ENCODE measurements at places on chromosomes 4 and X. TPM values are rescaled to one million over a fixed set of nuclear protein-coding genes. Genes with fewer than 3 reads are reported as not detected.

NEK1 gene
- total RNA-seq, result 13.3 TPM

- DNase-seq, result no peak
Observed at GRCh38 chr4:56250776-56251175, 136.5 kb downstream of the AASDH start.

AMOT gene
- total RNA-seq, result 7.7 TPM

- no peak for DNase-seq
Observed at GRCh38 chr4:54005475-54005874, 58.9 kb downstream of the CHIC2 start.

DNA sequence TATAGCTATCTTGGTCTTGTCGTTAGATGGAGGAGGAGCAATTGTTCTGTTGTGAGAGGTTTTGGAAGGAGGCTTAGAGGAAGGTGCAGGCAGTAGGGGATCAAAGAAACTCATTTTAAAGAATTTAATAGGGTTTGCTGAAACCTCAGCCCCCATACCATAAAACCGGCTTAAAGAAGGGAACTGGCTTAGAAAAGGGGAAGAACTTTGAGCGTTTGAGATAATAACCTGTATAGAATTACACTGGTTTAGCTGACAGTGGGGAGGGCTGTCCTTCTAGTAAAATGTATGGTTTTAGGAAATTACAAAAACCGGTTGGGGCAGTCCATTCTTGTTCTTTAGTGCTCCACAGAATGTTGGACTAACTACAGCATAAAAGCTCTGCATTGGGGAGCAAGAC, 128.1 kb downstream of the KDM6A start:
- no peak for DNase-seq

DNA sequence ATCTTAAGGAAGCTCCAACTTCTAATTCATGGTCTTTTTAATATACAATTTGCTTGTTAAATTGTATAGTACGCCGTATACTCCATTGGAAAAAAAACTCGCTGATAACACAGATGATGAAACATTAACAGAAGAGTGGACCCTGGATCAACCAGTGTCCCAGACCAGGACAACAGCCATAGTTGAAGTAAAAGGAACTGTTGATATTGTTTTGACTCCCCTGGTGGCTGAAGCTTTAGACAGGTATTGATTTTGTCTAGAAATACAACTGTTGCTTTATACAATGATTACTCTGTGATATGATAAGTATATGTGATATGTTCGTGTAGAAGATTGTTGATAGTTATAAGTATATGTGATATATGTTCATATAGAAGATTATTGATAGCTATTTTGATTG, 91.7 kb downstream of the BLTP1 start:
- no peak for DNase-seq

CENPVL1 gene
- not detected for total RNA-seq

PDZD4 gene
- 0.30 TPM for total RNA-seq

DNA sequence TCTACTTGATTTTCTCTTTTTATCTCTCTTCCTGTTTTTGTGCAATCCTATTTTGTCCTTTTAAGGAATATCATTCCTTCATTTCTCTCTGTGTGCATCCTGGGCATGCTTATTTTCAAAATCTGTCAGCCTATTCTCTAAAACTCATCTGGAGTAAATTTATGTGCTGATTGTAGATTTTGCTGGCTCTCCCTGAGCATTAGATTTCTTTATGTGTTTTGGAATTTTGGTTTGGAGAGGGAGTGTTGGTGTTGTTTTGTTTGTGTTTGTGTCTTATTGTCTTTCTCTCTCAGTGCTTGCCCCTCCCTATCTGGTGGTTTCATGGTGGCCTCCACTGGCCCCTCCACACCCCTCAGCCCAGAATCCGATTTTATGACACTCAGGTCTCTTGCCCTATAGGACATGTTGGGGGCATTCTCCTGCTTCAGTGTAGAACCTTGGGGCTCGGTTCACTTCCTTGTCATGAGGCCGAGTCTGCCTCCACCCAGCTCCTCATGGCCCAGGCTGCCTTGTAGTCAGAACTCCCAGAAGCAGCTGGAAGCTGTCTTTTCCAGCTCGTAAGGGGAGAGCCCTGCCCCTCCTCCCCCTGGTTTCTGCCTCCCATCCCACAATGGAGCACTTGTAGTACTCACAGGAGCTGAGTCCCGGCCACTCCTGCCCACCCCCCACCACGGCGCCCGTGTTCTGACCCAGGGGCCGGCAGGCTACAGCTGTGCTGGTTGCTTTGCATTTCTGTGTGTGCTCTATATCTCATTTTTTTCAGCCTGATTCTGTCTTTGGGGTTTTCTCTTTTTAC, 24.5 kb upstream of the PJA1 start:
- no peak for DNase-seq

GRCh38 chr4:106762666-106763443, 273.3 kb downstream of the DKK2 start:
- no peak for DNase-seq

- DNase-seq, result no peak
Observed at GRCh38 chrX:101383679-101384205, 2.2 kb downstream of the BTK start.

- peak; percentile 57 for DNase-seq
Observed at GRCh38 chrX:49840679-49841078, 11.6 kb downstream of the PAGE4 start.

STATH gene
- not detected for total RNA-seq

DNA sequence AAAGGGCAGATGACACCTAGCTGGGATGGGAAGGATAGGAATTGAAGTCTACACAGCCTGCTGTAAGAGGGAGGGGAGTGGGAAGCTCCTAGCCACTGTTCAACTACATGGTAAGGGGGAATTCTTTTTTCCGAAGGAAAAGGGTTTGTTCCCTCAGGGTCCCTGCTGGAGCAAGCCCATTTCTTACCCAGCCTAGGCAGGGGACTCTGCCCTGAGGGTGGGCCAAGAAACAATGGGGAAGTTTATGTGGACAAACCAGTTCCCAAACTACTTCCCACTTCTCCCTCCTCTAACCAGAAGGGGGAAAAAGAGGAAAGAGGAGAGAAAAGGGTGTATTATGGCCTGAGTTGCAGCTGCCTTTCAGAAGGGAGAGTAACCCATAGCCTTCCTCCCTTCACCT, 13.5 kb upstream of the VSIG4 start:
- DNase-seq, result no peak

SLC9A7 gene
- total RNA-seq, result 18.6 TPM

TBC1D1 gene
- total RNA-seq, result 82.7 TPM

USP26 gene
- total RNA-seq, result not detected

GJB1 gene
- total RNA-seq, result not detected

DDIT4L gene
- total RNA-seq, result 7.0 TPM

MFAP3L gene
- 8.4 TPM for total RNA-seq

GRCh38 chrX:118963159-118963558, 11.3 kb upstream of the LONRF3 start:
- DNase-seq, result no peak

DNA sequence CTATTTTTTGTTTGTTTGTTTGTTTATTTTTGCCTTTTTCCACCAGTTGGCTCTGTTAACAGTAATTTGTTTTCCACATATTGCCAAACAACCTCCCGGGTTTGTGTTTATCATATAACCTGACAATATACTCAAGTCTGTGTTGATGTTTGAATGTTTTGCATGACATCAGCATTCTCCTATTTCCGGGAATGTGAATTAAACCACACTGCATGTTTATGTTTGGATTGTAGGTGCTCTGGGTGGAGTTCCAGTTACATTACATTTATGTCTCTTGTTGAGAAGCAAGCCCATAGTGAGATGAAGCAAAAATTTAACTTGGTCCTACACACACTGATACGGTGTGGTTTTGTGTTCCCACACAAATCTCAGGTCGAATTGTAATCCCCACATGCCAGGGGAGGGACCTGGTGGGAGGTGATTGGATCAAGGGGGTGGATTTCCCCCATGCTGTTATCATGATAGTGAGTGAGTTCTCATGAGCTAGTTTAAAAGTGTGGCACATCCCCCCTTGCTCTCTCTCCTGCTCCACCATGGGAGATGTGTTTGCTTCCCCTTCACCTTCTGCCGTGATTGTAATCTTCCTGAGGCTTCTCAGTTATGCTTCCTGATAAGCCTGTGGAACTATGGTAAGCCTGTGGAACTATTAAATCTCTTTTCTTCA, 54.4 kb upstream of the CLNK start:
- DNase-seq, result no peak

- DNase-seq, result no peak
Observed at GRCh38 chr4:148442832-148443511, 758 bp upstream of the NR3C2 start.

GRCh38 chr4:3358656-3359055, 65.8 kb downstream of the RGS12 start:
- no peak for DNase-seq

SPRY1 gene
- total RNA-seq, result 4.8 TPM

- no peak for DNase-seq
Observed at GRCh38 chr4:42398871-42399331, 1.6 kb downstream of the SHISA3 start.

SPANXA2 gene
- not detected for total RNA-seq

DNA sequence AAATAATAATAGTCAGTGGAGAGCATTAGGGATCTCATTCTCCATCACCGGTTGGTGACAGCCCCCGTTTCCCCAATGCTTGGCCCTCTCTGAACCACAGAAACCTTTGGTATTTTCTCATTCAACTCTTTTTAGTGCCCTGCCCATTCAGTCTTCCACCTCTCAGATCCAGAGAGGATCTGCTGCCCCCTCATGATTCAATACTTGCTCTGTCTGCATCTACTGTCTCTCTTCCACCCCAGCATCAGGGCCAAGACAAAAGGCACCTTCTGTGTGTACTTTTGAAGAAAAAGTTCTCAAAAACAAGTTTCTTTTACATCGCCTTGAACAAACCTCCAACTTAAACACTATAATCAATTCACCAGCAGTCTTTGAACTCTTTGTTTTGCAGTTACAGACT, 19.3 kb downstream of the CLTRN start:
- DNase-seq, result no peak

DNA sequence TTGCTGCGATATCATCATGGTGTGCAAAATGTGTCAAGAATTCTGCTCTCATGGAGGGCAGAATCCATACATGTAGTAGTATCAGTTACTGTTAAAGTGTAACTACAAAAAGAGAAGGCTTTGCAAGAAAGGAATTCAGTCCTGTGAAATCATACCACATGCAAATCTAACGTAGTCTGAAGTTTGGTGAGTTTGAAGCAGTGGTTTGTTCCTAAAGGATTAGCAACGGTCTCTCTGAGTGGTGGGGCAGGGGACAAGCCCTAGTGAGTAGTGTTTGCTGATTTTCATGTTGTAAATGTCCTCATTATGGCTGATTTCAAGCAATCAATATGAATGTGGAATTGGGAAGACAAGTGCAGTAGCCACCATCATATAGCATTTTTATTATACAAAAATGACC, 47.1 kb upstream of the CLNK start:
- no peak for DNase-seq

GRCh38 chr4:86280246-86280645, 79.6 kb downstream of the MAPK10 start:
- no peak for DNase-seq

CTAG2 gene
- not detected for total RNA-seq

GRCh38 chr4:82780752-82781231, 17.8 kb downstream of the SCD5 start:
- no peak for DNase-seq

ALAS2 gene
- total RNA-seq, result not detected

- DNase-seq, result no peak
Observed at GRCh38 chrX:12403474-12404082, 265.3 kb downstream of the FRMPD4 start.

CHRDL1 gene
- 0.05 TPM for total RNA-seq

DNA sequence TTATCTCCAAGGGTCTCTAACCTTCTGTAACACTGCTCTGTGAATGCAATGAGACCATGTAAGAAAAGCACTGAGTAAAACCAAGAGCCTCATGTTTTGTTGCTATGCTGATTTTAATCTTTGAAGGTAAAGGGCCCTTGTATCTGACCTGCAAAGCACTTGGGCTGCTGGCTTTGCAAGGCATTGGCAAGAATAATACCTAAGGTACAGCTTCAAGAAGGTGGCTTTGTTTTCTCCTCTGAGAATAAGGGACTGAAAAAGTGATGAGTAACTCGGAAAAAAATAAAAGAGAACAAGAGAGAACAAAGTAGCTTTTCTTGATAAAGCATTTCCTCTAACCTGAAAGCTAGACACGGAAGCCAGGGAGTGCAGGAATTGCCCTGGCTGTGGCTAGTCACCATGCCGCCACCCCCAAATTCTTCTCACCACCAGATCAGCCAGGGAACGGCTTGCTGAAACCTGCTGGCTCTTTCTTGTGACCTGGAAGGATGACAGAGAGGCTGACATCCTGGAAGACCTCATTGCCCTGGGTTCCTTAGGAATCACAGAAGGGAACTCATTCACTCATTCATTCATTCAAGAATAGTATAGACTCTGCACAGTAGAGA, 41.8 kb upstream of the HS3ST1 start:
- DNase-seq, result no peak

DNA sequence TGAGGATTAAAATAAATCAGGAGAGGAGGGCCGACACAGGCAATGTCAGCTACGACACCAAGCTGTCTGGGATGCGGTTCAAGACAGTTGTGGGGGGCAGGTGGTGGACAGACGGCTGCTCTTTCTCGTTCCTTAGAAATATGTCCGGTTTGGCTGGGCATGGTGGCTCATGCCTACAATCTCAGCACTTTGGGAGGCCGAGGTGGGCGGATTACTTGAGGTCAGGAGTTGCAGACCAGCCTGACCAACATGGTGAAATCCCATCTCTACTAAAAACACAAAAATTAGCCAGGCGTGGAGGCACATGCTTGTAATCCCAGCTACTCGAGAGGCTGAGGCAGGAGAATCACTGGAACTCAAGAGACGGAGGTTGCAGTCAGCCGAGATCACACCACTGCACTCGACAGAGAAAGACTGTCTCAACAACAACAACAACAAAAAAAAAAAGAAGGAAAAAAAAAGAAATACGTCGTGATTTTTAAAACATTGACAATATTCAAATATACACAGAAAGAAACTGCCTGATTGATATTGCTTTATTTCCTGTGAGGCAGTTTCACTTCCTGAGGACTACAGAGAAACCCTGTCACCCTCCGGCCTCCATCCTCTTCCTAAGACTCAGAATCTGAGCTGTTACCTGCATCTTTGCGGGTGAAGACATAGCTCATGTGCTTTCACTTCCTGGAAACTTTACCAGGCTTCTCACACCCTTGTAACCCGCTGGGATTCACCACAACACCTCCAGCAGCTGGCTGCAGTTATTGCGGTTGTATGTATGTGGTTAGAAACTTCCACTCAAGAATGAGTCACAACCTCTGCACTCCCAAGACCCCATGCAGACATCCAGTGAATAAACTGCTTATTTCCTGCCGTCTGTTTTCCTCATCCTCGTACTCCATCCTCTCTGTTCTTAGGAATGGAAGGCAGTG, 63.8 kb upstream of the STS start:
- peak; percentile 23 for DNase-seq

MAGEA8 gene
- not detected for total RNA-seq

TRPC3 gene
- 0.25 TPM for total RNA-seq

All from HCT116 (cell line).